ENCODE measurements at places on chromosomes 1 and 21.

DNA sequence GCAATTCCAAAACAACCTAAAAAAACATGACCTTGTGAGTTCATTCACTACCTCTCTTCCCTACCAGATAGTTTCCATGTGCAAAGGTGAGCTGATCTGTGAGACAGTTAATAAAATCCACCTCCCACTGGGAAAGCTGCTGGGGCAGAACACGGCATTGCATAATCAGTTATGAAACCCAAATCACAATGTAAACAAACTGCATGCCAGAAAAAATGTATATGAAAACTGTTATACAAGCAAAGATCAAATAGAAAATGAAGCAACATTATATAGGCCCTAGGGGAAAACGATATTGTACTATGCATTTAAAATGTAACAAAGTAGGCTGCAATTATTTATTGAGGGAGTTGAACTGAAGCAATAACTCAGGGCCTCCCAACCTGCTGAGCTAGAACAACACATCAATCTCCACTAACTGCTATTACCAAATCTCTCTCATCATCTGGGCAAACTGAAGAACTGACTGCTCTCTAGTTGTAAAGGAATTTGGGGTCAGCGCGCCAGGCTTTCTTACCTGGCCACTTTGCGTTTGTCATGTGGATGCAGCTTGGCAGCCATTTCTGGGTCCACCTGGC is 31.0 kb downstream of the TRIT1 start:
- DNase-seq: no peak

DNA sequence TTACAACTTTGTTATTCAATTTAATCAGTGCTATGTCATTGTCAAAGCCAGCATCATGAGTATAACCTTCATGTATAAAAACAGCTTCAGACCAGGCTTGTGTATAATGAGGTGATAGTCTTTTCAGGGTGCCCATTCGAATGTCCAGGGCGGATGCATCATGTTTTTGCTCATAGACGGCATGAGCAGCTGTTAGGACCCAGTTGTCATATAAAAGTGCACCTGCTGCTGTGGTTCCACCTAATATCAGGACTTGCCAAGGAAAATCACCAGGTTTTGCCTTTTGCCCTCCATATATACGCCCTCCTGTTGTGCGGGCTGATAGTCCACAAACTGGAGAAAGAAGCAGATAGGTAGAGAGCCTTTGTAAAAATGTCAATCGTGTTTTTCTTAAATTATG is 14.9 kb downstream of the TARDBP start:
- DNase-seq: no peak

GRCh38 chr21:33783187-33783979 is 132.2 kb downstream of the ATP5PO start:
- no peak for DNase-seq

DNA sequence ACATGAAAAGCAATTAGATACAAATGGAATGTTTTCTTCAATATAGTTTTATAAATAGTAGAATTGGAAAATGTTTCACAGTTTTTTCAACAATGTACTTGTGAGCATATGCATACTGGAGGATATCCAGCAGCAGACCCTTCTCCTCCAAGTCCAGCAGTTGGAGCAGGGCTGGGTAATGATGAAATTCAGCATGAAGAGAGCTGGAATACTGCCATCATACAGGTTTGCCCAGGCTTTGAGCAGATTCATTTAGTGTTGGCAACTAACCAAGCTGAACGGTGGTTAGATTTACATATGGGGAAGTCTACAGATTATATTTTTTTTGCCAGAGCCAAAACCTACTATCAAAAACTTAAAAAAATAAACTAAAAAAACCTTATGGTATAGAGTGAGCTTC is 38.3 kb downstream of the WDR3 start:
- DNase-seq: no peak

DNA sequence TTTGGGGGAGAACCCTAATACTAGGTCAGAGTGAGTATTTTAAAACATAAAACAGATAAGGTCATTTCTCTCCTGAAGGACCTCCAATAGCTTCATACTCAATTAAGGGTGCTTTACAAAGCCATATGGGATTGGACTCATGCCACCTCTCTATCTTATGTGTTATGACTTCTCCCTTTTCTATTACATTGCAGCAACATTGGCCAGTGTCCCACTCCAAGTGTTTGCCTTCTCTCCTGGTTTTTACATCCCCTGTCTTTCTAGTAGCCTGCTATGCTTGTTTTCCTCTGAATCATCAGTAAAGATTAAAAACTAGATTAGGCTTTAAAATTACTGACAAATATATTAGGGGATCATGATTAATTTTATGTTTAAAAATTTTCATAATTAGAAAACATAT is 66.6 kb downstream of the SCMH1 start:
- DNase-seq: no peak

All from BJ (cell line).